Astrocyte of the spinal cord (primary cell): ENCODE measurements at places on chromosomes 2 and 18.

- DNase-seq: peak; percentile 91
Measured at GRCh38 chr2:190835303-190835930, 45.2 kb upstream of the GLS start.

DNA sequence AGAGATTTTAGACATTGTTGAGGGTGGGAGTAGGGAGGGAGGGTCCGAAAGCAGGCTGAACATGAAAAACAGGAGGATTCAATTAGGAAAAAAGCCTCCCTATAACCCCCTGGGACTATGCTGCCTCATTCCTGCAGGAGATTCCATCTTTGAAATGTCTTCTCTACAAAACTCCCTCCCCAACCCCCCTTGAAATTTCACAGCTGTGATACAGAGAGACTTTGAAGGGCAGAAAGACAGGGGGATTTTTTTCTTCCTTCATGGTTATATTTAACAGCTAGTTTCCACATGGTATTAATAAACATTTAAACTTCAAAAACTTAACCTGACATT lies 57.6 kb downstream of the TRIB2 start:
- no peak for DNase-seq

DNA sequence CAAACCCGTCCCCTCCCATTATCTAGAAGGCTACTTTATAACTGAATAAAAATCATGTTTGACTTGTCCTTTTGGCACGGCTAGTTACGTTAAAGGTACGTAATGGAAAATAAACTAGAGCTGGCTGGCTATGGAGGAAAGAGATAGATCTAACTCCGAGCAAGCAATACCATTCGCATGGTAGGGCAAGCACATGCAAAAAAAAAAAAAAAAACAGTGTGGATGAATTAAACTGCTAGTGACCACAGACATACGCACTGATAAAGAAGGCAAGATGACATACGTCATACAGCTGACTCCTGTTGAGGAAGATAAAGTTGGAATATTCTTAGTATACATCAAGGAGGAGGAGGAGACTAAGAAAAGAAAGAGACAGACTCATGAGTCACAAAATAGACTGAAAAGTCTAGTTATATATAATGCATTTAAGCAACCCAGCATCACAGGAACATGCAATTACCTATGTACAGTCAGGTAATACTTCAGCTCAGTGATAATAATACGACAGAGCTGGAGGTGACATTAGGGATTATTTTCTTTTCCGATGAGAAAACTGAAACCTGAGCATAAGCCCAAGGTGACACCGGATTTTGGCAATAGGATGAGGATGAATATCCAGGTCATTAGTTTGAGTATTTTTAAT lies 37.9 kb upstream of the NARS1 start:
- no peak for DNase-seq

DNA sequence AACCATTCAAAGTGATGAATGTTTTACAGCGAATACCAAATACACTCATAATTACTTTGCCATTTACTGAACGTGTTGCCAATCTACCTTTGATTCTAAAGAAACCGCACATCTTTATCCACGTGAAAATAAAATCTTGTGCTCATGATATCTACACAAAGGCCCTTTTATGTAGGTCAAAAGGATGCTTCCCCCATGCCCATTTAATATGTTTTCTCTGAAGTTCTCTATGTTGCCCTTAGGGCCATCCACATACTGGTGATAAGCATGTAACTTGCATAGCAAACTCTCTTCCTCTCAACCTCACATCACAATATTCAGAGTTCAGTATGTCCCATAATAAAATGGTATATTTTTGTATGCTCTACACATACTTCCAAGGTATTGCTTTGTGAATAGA lies 380.0 kb upstream of the FIGN start:
- DNase-seq: no peak
